ENCODE measurements at places on chromosomes 4 and X.

GRCh38 chr4:143986180-143986579 is 33.0 kb downstream of the GYPB start:
- no peaks in the 10 kb centered on the region for H3K27me3 ChIP-seq
- no peaks in the 10 kb centered on the region for H3K4me1 ChIP-seq
- H3K4me3 ChIP-seq: no peak overlapping the region
- DNase-seq: no peak
- no peak overlapping the region for H3K27ac ChIP-seq

DNA sequence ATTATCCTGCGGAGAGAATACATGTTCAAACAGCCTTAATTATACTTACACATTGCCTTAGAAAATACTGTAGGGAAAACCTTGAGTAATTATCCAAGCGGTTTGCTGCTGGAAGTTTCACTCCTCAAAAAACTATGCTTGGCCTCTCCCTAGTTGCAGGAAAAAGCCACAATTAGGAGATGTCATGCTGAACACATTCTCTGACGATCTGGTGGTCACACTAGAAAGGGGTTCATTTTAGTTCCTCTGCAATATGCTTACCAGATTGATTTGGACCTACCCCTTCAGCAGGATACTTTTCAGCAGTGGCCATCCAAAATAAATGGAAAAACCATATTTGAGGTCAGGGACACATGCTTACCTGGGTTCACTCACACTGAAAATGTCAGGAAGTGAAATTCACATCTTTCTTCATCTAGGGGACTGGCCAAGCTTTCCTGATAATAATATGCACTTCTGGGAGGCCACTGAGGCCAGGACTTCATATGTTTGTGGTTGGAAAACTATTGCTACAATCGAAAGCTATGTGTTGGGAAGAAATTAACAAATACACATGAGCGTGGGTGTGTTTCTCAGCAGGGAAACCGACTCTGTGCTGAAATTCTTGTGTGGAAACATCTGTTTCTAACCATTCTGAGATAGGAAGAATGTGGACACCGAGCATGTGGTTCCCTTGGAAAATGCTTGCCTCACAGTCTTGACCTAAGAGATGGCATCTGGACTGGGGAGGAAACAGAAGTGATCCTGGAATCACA is 68.8 kb downstream of the ATXN3L start:
- no peaks in the 10 kb centered on the region for H3K27me3 ChIP-seq
- H3K27ac ChIP-seq: peak overlapping the region; percentile 69

- no peak overlapping the region for H3K4me3 ChIP-seq
- no peak for DNase-seq
- H3K27ac ChIP-seq: no peak overlapping the region
- H3K27me3 ChIP-seq: no peaks in the 10 kb centered on the region
- no peaks in the 10 kb centered on the region for H3K36me3 ChIP-seq
- H3K4me1 ChIP-seq: no peaks in the 10 kb centered on the region
Measured at GRCh38 chr4:157808796-157809383, 363.9 kb downstream of the GASK1B start.

DNA sequence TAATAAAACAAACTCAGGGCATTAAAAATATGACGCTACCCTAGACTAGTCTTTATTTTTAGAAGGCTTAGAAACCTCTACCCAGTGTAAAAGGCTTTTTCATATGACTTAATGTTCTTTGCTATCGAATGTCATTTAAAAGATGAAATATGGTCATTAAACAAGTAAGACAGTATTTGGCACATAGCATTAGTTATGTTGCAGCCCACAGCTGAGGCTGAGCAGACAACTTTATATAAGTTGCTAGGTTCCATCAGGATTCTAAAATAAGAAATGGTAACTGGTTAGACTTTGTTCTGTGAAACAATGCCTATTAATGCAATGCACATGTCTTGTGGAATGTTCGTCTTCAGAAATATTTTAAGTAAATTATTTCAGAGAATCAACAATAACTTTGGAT is 10.4 kb upstream of the PRSS12 start:
- no peak for DNase-seq
- H3K27ac ChIP-seq: no peak overlapping the region
- H3K36me3 ChIP-seq: no peaks in the 10 kb centered on the region
- H3K4me1 ChIP-seq: no peaks in the 10 kb centered on the region
- peaks cover 30% of the 10 kb centered on the region for H3K27me3 ChIP-seq

DNA sequence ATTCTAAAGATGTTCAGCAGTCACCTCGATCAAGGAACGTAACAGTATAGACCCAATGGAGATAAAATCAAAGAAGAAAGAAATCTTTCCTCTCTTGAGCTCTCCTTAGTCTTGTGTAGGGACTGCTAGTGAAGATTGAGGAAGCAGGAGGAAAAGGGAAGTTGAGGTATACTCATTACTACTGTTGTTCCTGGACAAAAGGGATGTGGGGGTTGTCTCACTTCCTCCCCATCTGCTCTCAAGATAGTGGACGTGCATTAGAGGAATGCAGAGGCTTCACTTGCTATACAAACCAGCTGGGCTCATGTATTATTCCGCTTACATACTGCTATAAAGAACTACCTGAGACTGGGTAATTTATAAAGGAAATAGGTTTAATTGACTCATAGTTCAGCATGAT is 208.9 kb upstream of the ARHGEF9 start:
- no peaks in the 10 kb centered on the region for H3K27me3 ChIP-seq
- H3K27ac ChIP-seq: no peak overlapping the region
- no peaks in the 10 kb centered on the region for H3K36me3 ChIP-seq
- DNase-seq: no peak
- H3K4me3 ChIP-seq: no peak overlapping the region
